Activated T-helper 1 cell treated with anti-CD3 and anti-CD28 coated beads, Interleukin-2, amount 50 U/mL, for 16 hours (primary cell): ENCODE measurements at places on chromosomes 6 and 20.

GRCh38 chr6:48957781-48958180 is 505.3 kb downstream of the MMUT start:
- DNase-seq, result no peak

DNA sequence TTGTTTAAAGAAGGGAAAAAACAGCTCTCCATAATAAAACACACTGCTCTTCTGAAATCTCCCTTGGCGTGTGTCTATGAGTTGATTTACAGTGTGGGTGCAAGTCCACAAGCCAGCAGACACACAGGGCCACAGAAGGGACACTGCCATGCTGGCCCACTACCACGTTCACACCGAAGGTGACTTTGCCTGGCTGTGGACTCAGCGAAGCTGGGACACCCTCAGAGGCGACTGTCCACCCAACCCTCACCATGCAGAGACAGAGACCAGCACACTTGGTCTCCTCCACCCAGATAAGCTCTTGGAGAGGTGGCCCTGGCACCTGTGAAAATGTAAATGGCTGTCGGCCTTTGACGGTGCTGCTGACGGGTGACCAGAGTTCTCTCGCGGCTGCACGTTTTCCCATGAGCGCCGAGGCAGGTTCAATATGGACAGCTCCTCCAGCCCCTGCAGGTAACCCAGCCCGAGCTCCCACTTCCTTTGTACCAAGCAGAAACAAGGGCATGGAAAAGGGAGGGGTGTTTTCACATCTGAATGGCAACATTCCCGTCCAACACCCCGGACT is 78.0 kb downstream of the YTHDF1 start:
- DNase-seq, result no peak

- DNase-seq, result no peak
Measured at GRCh38 chr6:136503303-136504029, 46.8 kb downstream of the MAP7 start.

DNA sequence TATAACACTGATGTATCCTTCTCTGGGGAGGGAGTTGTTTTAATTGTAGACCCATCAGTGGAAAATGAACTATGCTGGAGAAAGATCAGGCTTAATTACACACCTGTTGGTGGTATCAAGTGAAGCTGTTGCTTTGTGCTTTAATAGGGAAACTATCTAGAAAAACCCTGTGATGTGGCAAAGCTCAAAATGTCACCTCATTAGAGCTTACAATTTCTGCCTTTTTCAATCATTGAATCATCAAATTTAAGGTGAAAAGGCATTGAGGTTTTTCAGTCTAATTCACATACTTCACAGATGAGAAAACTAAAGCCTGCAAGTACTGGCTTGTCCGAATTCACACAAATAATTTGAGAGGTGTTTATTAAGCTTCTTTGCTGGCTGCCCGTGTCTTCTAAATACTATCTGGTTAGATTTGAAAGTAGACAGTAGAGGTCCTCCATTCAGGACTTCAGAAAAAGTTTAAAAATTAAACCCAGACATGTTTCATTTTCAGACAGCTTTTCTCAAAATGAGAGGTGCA is 143.3 kb upstream of the MAP3K7 start:
- DNase-seq, result no peak

GRCh38 chr6:143205991-143206390 is 145.3 kb downstream of the AIG1 start:
- DNase-seq, result no peak

- DNase-seq, result no peak
Measured at GRCh38 chr20:6121504-6121903, 1.3 kb downstream of the FERMT1 start.

DNA sequence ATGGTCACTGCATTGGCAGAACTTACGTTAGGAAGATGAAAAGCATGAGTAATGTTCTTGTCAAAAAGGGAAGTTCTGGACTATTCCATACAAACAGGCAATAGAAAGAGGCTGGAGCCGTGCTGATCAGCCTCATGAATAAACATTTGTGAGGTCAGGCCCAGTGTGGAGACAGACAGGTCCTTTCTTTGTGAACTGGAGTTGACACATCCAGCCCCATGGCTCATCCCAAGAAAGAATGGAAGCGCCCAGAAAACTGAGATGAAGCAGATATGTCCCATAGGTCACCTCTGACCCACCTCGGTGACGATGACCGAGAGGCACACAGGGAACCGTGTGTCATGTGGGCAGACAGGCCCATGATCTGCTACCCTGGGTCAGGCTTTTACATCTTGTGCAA is 276.0 kb upstream of the SGK1 start:
- no peak for DNase-seq

DNA sequence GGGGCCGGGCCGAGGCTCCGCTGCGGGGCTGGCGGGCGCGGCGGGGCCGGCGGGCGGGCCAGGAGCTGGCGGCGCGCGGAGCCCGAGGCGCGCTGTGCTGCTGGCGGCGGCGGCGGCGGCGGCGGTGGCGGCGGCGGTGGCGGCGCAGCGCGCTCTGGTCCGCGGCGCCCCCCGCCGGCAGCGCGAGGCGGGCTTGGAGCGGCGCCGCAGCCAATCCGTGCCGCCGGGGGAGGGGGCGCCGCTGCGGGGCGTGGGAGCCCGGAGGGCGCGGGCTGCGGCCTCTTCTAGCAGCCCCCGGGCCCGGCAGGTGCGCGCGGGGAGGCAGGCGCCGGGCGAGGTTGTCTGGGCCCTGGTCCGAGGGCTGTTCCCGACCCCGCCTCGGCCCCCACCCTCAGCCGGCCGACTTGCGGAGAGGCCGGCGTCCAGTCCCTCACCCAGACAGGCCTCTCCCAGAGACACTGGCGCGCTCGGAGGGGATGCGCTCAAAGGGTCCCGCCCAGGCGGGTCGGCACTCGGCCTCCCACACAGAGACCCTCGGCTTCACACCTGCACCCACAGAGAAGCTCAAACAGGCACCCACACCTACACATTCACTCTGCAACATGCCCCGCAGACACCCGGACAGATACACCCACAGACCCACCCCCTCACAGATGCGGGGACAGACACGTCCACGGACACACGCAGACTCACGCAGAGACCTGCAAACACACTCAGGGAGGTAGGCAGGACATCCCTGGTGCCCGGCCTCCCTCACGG is at the start of gene RIMS4:
Gene RIMS4 (minus strand): TSS at position 156 of the 759 bp plus-strand sequence. CDS start 275 bp downstream, outside the sequence.
- no peak for DNase-seq

DNA sequence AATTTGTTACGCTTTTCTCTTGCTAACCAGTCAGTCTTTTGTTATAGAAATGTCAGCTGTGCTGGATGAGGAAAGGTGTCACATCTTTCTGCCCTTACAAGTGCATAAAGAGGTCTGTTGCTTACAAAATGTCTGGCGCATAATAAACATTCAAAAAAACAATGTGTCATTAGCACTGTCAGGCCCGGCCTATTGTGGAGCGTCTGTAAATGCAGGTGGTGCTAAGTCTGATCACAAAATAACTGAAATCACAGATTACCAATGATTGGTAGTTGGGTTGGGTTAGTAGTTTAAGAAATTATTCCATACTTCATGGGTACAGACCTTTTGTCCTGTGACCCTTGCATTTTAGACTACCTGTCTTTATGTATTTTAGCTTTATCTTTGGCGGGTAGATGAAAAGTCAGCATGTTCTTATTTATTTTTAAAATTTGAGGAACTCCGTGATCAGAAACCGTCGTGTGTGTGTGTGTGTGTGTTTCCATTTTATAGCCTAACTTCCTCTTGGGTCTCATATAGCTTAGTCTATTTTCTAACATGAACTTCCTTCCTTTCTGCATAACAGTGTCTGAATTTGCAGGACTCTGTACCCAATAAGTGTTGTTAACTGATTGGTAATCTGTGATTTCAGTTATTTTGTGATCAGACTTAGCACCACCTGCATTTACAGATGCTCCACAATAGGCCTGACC is 88.1 kb upstream of the IFNGR1 start:
- DNase-seq, result no peak

- no peak for DNase-seq
Measured at GRCh38 chr6:125486881-125487280, 185.1 kb upstream of the HDDC2 start.

GRCh38 chr6:18261877-18262276 is 2.5 kb downstream of the DEK start:
- DNase-seq, result no peak

- DNase-seq, result no peak
Measured at GRCh38 chr6:101434601-101435000, 41.1 kb downstream of the GRIK2 start.

DNA sequence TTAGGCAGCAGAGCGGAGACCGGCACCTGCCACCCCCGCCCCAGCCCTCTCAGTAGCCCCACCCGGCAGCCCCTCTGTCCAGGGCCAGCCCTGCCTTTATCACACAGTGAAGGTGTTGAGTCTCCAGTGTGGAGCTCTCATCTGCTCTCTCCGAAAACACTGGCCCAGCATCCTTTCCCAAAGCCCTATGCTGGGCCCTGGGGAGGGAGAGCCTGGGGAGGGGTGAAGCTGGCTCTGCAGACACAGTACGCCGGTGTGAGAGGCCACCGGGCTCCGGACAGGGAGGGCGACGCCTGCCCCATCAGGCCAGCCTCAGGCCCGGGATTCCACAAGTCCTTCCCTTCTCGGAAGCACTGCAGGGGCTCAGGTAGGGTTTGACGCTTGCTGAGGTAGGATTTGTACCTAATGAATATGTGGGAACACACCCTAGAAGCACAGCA is 186.9 kb downstream of the ERMARD start:
- no peak for DNase-seq

DNA sequence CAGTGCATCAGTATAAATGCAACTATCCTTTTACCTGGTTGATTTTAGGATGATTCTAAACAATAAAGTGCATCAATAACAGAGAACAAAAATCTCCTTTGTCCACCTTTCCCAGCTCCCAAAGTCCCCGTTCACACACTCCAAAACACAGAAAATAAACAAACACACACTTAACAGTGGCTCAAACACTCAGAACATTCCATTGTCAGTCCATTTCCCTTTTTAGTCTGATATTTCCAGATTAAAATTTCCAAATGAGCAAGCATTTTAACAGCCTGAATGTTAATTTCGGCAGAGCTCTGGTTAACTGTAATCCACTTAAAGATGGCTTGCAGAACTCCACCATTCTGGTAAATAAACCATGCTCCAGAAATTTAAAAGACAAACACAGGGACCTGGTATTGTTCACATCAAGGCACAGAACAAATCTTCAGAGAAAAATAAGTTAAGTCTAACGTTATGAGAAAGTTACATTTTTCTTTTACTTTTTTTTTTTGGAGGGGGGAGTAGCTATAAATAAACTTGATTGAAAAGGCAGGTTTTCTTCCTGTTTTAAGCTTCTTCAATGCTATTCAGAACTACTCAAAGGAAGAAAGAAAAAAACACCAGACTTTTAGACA is 100.8 kb downstream of the DST start:
- DNase-seq, result no peak

DNA sequence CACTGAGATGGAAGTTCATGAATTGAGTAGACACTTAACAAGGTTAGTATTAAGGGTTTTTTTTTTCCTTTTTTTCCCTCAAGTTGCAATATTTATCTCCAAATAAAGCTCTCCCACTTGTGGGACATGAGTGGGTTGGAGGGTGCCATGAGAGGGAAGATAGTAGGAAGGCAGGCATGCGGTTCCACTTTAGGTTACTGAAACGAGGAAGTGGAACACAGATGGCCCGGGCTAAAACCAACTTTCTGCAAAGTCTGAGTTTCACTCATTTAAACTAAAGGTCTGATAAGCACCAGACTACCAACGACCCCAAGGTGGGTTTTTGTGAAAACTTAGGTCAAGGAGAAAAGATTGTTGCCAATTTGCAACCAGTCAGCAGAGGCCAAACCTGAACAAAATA is 42.2 kb downstream of the TBC1D7 start:
- DNase-seq, result no peak

DNA sequence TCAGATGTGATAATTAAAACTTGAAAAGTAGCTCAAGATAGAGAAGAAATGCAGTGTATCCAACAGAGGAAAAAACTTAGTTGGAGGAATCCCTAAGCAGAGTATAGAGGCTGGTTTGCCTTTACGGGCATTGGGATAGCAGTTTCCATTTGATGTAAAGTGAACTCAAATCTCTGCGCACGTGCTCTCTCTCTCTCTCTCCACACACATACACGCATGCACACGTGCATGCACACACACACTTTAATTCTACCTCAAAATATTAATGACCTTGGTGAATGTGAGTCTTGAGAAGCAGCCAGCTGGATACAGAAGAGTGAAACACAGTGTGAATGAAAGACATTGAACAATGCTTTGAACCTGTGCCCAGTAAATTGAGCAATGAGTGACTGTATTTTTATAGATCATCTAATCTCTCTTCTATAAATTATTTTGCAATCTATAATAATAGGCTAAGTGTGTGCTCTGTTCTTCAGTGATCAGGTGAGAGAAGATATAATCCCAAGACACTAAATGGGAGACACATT is 247.7 kb upstream of the FAM83B start:
- no peak for DNase-seq

DNA sequence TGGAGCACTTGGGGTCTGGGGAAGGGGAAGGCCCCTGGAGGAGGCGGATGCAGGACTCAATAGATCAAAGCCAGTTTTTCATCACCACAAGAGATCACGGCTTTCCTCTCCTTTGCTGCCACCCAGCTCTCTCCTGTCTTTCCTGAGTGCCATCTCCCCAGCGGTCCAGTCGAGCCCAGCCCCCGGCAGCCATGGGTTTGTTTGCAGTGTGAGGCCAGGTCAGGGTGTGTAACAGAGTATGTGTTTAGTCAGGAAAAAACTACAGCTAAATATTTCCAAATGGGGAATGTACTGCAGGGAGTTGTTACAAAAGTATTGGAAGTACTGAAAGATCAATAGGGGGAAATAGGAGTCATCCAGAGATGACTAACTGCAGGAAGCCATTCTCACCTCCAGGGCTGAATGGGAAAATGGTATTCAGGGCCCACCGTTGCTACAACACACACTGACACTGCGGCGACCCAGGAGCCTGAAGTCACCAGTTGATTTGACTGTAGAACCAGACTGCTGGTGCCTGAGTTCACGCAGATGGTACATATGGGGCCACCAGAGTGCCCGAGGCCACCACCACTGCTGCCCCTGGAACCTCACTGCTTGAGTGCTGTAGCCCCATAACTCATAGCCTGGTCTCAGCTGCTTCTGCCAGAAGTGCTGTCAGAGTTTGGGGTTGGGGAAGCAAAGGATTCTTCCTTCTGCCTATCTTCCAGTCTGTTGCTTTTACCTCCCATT is 23.6 kb upstream of the FANCE start:
- DNase-seq, result no peak

- DNase-seq, result no peak
Measured at GRCh38 chr6:168133687-168134559, 54.9 kb upstream of the FRMD1 start.

- DNase-seq, result no peak
Measured at GRCh38 chr6:45479834-45480751, 102.4 kb upstream of the SUPT3H start.

DNA sequence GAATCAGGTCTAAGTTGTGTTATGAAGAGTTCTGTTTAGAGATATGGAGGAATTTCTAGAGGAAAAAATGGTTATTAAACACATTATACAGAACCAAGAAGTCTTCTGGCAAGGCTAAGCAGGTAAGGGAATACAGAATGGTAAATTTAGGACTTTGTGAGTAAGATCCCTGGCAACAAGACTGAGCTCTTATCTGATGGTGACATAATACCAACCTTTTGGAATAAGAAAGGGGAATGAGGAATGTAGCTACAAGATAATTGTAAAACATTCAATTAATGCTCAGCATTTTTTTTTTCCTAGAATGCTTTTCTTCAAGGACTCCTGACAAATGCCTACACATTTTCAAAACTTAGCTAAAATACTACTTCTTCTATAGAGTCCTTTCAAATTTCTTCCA is 51.8 kb downstream of the CYB5R4 start:
- no peak for DNase-seq

GRCh38 chr6:139115989-139116758 is 18.7 kb upstream of the HECA start:
- DNase-seq, result no peak

GRCh38 chr6:27241443-27241842 is 6.1 kb upstream of the PRSS16 start:
- no peak for DNase-seq
